ENCODE measurements at places on chromosomes 3 and 15.
A peak's percentile ranks its signal among the peaks of the same experiment; 100 is the strongest.

- no peak for DNase-seq
Observed at GRCh38 chr3:177107461-177108239, 89.6 kb downstream of the TBL1XR1 start.

- DNase-seq, result no peak
Observed at GRCh38 chr3:43094851-43095250, 11.0 kb downstream of the POMGNT2 start.

DNA sequence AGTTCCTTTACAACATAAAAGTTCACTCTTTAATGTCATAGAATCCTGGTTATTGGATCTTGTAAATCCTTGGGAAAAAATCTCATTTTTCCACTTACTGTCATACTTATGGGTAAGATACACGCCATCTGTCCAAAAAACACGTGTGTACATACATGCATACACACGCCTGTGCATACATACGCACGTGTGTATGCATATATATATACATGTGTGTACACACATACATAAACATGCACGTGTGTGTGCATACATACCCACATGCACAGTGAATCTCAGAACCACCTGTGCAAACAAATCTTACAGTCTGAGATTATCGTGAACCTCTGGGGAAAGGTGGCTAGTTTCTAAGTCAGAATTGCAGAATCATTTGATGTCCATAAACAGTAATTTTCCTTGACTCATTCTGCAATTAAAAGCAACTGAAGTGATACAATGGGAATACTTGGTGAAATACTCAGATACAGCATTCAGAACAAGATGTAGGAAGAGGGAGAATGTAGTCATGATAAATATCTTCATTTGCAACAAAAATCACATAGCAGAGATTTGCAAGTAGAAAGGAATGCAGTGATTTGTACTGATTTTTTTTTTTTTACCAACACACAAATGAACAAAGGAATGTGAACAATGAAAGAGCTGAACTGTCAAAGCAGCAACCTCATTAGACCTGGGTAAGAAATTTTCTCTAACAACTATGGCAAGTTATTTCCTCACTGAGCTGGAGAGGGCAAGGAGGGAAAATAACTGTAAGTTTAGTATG, 160.6 kb upstream of the POU1F1 start:
- no peak for DNase-seq

DNA sequence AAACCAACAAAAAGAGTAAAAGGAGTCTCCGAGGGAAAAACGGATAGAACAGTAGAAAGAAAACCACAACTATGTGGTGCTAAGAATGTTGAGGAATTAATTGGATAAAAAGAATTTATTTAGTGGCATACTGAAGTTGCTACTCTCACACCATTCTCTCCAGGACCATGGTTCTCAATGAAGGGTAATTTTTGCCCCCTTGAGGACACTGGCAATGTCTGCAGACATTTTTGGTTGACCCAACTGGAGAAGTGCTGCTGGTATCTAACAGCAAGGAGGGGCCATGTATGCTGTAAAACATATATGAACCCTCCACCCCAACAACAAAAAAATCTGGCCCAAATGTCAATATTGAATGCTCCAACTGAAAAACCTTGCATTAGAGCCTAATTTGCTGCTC, 85.9 kb upstream of the CSPG5 start:
- DNase-seq, result peak; percentile 25

DNA sequence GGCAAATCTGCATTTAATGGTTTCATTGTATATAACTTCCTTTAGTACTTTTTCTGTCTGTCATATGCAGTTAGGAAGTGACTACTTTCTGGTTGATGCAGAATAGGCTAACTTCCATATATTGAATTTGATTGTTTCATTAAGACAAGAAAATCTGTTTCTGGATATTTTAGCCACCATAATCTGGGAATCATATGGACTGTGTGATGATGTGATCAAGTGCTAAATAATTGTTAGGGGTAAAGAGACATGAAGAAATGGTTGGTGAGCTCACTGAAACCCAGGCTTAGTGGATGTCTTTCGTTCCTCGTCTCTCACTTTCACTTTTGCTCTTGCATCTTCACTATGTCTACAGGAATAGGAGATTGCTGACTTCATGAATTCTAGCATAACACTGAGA, 3.5 kb upstream of the MNS1 start:
- no peak for DNase-seq
